Lung (tissue), 17 donors: ENCODE measurements at places on chromosomes 1 and 21. TPM values are rescaled to one million over a fixed set of nuclear protein-coding genes. Genes with fewer than 3 reads are reported as not detected.

The F11R gene
- 201 TPM for total RNA-seq

The FCRL5 gene
- 1.7 TPM for total RNA-seq

The TSTD1 gene
- 43.2 TPM for total RNA-seq

- no peaks in the 10 kb centered on the region for H3K4me1 ChIP-seq
- DNase-seq: no peak
- H3K27ac ChIP-seq: no peak overlapping the region
- no peaks in the 10 kb centered on the region for H3K27me3 ChIP-seq
Observed at GRCh38 chr1:52707927-52708655, 9.9 kb upstream of the COA7 start.

GRCh38 chr1:223556414-223557129, 108.9 kb downstream of the CAPN8 start:
- H3K36me3 ChIP-seq: no peaks in the 10 kb centered on the region
- H3K27ac ChIP-seq: no peak overlapping the region
- no peak overlapping the region for H3K4me3 ChIP-seq
- H3K4me1 ChIP-seq: no peaks in the 10 kb centered on the region
- H3K27me3 ChIP-seq: no peaks in the 10 kb centered on the region

The OR10Z1 gene
- total RNA-seq: not detected

The GBP3 gene
- total RNA-seq: 32.3 TPM

GRCh38 chr21:46474382-46474781, 15.7 kb downstream of the DIP2A start:
- no peak for DNase-seq
- no peaks in the 10 kb centered on the region for H3K27me3 ChIP-seq
- no peak overlapping the region for H3K27ac ChIP-seq
- H3K4me1 ChIP-seq: no peaks in the 10 kb centered on the region

GRCh38 chr21:31447505-31447904, 103.4 kb upstream of the TIAM1 start:
- no peak overlapping the region for H3K4me3 ChIP-seq
- no peaks in the 10 kb centered on the region for H3K27me3 ChIP-seq
- no peaks in the 10 kb centered on the region for H3K36me3 ChIP-seq
- DNase-seq: no peak
- no peaks in the 10 kb centered on the region for H3K4me1 ChIP-seq

GRCh38 chr1:156826630-156827029, 10.0 kb upstream of the SH2D2A start:
- no peaks in the 10 kb centered on the region for H3K4me1 ChIP-seq
- no peak overlapping the region for H3K27ac ChIP-seq
- no peak for DNase-seq
- no peak overlapping the region for H3K4me3 ChIP-seq
- H3K36me3 ChIP-seq: no peaks in the 10 kb centered on the region

DNA sequence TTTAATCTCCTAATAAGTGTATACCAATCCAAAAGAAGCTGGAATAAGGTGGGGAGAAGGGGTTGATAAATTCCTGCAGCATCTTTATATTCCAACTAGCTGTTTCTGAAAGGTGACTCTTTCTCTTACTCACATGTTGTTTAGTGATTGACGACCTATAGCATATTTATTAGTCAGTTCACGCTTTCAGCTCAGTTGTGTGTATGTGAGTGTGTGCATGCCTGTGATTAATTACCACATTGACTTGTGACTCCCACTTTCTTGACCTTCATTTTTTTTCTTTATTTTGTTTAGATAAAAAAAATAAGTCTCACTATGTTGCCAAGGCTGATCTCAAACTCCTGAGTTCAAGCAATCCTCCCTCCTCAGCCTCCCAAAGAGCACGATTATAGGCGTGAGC, 44.4 kb downstream of the ATP2B4 start:
- H3K36me3 ChIP-seq: peaks cover 4% of the 10 kb centered on the region
- H3K27ac ChIP-seq: no peak overlapping the region
- no peaks in the 10 kb centered on the region for H3K27me3 ChIP-seq

The ENAH gene
- total RNA-seq: 75.4 TPM

- H3K27me3 ChIP-seq: no peaks in the 10 kb centered on the region
- H3K4me1 ChIP-seq: peaks cover 2% of the 10 kb centered on the region
- H3K36me3 ChIP-seq: no peaks in the 10 kb centered on the region
- H3K4me3 ChIP-seq: peak overlapping the region; percentile 85
- no peak for DNase-seq
Observed at GRCh38 chr1:207867136-207868109, 43.5 kb downstream of the CD34 start.

The COL24A1 gene
- 16.7 TPM for total RNA-seq

The RIIAD1 gene
- total RNA-seq: 8.8 TPM

The SPOCD1 gene
- 15.7 TPM for total RNA-seq
